ENCODE measurements at places on chromosomes 7 and 10. TPM values are rescaled to one million over a fixed set of nuclear protein-coding genes. Genes with fewer than 3 reads are reported as not detected.

SMKR1 gene
- total RNA-seq = not detected

HMX2 gene
- total RNA-seq = not detected

ITPRIP gene
- 33.5 TPM for total RNA-seq

GCK gene
- 0.44 TPM for total RNA-seq

CYP26C1 gene
- total RNA-seq = 0.51 TPM

OR2A12 gene
- total RNA-seq = not detected

FAM25G gene
- not detected for total RNA-seq

MAPK8 gene
- 35.9 TPM for total RNA-seq

PI4K2A gene
- total RNA-seq = 28.7 TPM

ELMO1 gene
- total RNA-seq = 494 TPM

SPDYE9 gene
- not detected for total RNA-seq

Measured in spleen (tissue), 13 donors.